AG08395 (cell line): ENCODE measurements at places on chromosomes 11 and 22.

DNA sequence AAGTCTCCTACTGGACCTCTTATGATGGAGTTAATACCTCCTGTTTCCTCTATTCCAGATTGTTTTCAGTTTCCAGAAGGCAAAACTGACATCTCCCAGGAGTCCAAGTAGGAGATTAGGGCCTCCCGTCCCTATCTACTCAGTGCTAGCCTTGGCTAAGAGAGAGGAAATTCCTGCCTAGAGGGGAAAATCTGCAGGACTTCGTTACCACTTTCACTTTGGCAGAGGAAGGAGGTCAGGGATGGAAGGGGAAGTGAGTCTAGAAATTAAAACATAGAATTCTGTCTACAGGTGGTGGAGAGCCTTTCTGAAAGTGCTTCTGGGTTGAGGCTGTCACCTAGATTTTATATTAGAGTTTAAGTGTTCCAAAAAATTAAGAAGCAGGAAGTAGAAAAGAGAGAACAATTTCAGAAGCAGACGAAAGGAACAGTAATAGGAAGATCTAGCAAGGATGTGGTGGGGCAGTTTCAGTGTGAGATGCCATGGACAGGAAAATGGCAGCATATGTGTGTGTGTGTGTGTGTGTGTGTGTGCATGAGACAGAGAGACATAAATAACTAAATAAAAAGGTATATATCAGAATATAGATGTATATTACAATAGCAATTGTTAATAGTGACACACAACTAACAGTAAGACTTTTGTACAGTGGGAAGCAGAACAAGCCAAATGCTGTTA lies 2.4 kb upstream of the TRIM68 start:
- peak; percentile 4 for DNase-seq

DNA sequence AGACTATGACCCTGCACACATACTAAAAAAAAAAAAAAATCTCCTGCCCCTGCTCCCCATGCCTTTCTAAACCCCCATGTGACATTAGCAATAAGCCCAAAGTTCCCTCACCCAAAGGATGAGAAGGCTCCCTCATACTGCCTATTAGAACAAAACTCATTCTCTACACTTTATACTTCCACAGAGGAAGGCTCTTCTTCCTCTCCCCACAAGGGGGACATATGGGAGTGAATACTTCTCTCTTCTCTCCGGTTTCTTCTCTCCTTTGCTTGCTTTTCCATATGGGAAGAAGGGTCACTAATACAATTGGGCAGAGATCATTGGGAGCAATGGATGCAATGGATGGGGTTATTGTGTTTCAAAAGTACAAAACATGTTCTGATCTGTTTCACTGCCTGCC lies 3.3 kb downstream of the OR52L1 start:
- no peak for DNase-seq

DNA sequence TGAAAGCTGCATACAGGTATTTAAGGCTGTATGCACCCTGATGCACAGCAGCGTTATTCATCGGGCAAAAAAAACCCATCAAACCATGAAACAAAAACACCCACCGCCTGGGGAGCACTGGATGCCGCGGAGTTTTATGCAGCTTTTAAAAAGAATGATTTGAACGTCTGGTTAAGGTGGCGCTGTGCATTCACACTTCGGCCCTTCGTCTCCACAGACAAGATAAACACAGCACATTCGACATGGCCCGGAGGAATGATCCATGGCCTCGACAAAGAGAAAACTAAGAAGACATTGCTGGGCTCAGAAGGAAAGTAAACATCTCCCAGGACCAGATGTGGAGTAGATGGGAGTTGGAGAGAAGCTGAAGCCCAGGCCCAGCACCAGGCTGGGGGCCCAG lies 40.8 kb upstream of the GAL start:
- no peak for DNase-seq

DNA sequence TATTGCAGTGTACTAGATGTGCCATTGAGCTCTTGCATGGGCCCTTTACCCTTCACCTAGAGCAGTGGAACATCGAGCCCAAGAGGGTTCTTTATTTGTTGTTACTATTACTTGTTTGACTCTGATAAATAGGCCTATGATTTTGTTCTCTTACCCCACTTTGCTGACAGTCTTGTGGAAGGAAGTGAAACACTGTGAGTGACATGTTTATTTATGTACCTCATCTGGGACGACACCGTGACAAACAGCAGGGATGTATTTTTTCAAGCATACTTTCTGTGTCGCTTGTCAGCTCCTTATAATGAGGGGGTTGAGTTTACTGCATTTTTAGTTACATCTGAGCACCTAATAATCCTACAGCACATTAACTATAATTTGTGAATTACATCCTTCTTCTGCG lies 1010.3 kb upstream of the TENM4 start:
- no peak for DNase-seq

DNA sequence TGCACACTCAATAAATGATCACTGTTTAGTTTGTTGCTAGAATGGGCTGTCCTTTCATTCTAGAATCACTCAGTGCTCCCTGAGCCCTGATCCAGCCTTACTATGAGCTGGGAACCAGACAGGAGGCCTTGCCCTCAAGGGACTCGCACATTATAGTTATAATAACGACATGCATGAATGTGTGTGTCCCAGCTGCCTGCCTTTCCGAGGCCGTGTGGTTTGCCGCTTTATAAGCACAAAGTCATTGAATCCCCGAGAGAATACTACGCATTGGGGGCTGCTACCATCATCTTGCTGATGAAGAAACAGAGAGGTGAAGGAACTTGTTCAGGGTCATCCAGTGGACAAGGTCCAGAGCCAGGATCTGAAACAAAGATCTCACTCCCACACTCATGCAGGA lies 75.7 kb downstream of the NFAM1 start:
- no peak for DNase-seq

DNA sequence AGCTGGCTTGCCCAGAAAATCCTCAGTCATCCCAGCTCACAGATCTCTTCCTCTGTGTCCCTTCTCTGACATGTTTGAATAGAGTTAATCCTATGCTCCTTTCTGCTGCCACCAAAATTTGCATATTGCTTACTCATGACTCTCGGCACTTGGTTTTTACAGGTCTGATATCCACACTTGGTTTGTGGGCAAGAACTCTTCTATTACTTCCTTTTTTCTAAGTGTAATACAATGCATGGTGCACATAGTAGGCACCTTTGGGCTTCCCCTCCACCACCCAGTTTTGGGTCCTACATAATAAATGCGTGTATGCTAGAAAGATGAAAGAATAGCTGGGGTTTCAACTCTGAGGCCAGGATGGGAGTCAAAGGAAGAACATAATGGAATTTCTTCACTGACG lies 69.7 kb upstream of the GRK3 start:
- DNase-seq = no peak

DNA sequence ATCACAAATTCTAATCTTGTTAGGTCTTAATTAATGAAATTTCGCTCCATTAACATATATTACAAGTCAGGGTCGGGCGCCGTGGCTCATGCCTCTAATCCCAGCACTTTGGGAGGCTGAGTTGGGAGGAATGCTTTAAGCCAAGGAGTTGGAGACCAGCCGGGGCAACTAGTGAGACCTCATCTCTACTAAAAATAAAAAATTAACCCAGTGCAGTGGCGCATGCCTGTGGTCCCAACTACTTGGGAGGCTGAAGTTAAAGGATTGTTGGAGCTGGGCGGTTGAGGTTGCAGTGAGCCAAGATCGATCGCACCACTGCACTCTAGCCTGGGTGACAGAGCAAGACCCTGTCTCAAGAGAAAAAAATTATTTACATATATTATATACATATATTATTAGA lies 1.9 kb downstream of the TMA7B start:
- DNase-seq = no peak

DNA sequence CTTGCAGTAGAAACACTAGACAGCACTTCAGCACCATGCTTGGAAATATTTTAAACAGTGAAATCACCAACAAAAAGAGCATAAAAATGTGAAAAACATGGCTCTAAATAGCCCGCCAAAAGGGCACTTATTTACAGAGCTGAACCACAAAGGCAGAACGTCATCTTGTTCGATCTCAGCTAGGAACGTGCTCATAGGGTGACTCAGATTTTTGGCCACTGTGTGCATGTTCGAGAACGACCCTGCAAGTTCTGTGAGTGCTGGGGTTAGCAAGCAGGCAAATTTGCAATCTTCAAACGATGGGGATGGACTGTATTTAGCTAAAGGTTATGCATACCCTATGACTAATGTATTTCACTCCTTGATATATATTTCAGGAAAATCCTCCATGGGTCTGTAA lies 30.6 kb downstream of the OR2AT4 start:
- no peak for DNase-seq

DNA sequence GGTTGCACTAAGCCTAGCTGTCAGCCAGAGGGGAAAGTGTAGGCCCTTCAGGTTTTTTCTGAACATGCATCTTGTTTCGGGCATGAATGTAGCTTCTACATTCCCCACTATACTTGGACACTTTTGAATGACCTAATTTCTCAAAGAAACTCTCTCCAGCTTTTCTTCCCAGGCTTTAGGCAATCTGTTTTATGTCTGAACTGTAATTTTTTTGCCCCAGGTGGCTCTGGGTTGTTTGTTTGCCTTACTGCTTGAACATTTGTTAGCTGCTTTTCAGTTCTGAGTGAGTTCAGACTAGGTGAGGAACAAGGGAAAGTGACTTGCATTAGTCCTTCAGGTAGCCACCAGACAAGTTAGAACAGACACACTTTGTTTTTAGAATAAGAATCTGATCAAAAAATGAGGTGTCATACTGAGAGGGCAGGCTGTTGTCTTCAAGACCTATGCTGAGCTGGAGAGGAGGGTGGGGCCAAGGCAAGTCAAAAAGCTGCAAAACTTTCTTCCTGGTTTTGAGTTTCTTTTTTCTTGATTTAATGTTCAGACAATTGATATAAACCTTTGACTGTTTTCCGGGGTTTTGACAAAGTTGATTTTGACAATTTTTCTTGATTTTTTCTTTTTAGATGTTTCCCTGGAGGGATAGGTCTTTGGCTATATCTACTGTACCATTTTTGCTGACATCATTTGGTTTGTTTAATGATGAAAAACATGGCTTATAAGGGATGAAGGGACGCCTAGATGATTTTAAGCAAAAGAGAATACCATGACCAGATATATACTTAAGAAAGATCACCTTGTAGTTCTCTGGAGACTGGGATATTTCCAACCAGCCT lies 182.8 kb downstream of the WNT11 start:
- DNase-seq = no peak

DNA sequence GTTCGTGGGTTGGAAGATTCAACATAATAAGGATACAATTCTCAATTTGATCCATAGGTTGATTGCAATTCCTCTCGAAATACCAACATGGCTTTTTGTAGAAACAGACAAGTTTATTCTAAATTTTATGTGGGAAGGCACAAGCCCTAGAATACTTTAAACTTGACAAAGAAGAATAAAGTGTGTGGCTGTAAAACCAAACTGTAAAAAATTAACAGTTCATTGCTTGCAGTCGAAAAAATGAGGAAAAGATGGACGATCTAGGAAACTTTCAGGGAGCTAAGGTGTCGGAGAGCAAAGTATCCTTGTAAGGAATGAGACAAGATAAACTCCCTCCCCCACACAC lies 1.0 kb upstream of the GLB1L3 start:
- no peak for DNase-seq

DNA sequence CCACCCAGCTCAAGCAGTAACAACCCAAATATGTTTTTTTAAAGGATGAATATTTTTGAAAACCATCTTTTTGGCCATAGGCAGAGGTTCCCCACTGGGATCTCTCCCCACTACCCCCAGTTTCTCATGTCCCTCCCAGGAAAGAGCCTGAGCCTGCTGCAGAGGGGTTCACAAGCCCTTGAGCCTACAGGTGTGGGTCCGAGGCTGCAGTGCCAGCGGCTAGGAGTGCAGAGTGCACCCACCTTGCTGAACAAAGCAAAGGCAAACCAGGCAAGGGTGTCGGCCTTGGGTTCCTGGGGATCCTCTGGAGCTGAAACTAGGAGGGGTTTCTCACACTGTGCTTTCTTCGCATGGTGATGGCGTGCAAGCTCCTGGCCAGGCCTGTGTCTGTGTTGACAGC lies 35.0 kb downstream of the GNAZ start:
- DNase-seq = no peak

- DNase-seq = no peak
These were observed 762 bp downstream of the ANKRD13D start for GRCh38 chr11:67289651-67290479.

- peak; percentile 87 for DNase-seq
These were observed 3.1 kb downstream of the CBX6 start for GRCh38 chr22:38868886-38869381.

DNA sequence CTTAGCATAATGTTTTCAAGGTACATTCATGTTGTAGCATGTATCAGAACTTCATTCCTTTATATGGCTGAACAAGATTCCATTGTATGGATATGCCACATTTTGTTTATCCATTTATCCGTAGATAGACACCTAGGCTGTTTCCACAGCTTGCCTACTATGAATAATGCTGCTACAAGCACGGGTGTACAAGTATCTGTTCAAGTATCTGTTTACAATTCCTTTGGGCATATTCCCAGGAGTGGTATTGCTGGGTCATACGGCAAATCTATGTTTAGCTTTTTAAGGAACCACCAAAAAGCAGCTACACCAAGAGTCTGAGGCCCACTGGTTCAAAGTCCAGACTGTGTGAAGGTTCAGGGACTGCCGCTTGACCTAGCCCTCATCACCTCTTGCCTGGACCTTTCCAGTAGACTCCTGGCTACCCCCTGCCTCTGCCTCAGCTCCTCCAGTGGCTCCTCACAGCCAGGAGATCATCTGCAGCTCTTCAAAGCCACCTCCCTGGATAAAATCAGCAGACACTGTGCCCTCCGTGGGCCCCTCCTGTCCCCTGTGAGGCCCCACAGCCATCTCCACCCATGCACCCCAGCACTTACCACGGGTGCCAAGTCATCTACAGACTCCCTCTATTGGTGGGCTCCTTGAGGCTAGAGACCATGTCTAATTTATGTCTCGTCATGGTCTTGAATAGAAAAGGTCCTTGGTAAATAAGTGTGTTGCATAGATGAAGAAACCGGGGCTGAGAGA lies 160.3 kb downstream of the MN1 start:
- no peak for DNase-seq

- no peak for DNase-seq
These were observed 181.9 kb downstream of the CTTN start for GRCh38 chr11:70580036-70580805.

- no peak for DNase-seq
These were observed 312.9 kb upstream of the CCDC90B start for GRCh38 chr11:83599066-83599465.

DNA sequence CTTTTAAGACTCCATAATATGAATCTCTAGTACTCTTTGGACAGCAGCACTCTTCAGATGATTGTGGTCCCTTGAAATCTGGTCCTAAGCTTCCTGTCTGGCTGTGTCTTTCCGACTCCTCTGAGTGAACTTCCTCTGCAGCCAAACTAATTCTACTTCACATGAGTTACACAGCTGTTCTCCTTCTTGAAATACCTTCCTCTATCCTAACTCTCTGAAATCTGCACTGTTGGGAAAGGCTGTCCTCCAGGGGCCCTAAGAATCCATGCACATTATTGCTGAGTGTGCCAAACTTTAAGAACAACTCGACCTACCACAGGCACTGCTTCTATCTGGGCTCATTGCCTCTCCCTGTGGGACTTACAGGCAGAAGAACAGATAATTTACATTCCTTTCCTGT lies 217.3 kb upstream of the ARHGAP42 start:
- no peak for DNase-seq

DNA sequence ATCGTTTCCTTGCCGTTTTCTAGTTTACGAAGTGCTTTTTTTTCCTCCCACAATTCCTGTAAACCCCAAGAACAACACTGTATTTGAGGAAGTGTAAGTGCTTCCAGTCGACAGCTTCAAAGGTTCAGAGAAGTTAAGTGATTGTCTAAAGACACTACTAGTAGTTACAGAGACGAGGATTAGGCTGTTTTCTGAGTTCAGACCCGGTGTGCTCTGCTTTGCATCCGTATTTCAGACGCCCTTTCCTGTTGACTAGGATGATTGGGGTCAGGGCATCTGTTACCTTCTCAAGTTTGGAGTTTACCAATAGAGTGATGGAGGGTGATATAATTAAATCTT lies 430 bp downstream of the CLP1 start:
- DNase-seq = no peak
